Common myeloid progenitor, CD34-positive (primary cell): ENCODE measurements at places on chromosomes 3 and 15.

DNA sequence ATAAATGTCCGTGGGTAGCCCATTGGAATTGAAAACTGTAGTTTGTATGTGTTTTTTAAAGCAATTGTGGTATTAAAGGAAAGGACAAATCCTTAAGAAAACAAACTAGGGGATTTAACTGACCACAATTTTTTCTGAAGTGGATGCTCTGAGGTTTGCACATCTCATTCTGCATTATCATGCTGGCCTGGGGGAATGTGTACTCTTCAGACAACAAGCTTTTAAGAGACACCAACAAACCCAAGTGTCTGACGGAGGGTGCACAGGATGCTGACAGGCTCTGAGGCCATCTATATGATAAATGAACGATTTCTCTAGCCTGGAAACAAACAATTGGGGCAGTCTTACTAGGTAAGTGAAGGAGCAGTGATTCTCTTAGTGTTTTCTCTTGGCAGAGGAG, 9.1 kb downstream of the LINS1 start:
- no peak for DNase-seq

DNA sequence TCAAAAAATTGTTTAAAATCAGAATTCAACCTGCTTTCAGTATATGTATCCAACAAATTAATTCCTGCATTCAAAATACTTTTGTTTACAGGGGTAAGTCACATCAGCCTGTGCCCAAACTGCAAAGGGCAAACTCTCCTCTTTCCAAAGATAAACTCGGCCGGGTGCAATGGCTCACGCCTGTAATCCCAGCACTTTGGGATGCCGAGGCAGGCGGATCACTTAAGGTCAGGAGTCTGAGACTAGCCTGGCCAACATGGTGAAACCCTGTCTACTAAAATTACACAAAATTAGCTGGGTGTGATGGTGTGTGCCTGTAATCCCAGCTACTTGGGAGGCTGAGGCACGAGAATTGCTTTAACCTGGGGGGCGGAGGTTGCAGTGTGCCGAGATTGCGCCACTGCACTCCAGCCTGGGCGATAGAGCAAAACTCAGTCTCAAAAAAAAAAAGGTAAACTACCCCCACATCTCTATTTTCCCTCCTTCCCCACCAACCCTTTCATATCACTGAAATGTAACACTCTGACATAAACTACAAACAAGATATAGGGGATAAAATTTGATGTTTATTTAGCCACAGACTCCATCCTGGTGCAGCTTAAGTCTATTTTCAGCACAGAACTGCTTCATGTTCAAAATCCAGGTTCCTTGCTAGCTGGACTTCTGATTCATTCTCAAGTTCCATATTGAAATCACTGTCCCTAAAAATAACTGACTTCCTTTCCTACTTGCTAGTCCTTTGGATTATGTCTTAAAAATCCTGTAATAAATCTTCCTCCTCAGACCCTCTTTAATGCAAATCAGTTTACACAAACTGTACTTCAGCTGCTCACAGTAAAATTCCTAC, 15.4 kb downstream of the UBP1 start:
- no peak for DNase-seq

GRCh38 chr15:90994059-90994416, 297 bp downstream of the PRC1 start:
- DNase-seq, result no peak

DNA sequence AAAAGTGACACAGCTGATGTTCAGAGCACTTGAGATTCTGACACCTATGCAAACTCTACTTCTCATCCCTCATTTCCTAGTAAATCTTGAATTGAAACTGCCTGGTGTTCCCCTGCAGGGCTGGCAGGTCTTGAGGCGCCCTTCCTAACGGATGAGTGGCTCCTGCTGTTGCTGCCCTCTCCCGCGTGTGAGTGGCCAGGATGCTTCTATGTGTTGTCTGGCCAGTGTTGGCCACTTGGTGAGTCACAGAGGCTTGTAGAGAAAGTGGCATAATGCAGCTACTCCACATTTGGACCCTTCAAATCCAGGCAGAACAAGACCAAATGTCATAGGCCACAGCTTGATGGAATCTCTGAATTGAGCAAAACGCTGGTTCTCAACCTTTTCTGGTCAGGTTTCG, 63.6 kb downstream of the MOBP start:
- no peak for DNase-seq

DNA sequence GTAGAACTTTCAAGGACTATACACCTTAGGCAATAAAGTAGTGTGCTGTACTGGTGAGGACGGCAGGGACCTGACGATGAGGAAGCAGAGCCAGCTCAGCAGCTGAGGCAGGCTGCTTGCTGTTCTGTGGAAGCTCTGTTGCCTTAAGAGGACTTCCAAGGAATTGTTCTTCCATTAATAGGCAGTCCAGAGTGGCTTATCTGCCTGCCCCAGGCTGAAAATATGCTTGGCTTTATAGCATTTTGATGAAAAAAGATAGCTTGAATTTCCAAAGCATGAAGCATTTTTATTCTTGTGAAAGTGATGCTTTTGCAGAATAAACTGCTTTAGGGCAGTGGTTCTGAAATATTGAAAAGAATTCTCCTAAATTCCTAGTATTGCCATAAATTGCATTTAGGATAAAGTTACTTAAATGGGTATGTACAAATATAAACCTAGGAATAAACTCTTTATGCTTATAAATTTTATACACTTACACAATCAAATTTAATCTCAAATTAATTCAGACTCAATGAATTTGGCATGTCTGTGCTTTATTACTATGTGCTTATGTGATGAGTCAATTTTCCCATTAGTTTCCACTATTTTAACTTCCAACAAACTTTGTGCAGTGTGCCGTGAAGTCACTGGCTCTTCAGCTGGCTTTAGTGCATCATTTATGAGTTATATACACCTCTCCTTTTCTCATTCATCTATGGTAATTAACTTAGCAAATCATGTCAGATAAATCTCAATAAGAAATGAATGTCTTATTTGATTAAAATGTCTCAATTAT, 231.0 kb upstream of the RASGRP1 start:
- DNase-seq, result no peak

GRCh38 chr15:53807501-53807900, 48.0 kb upstream of the WDR72 start:
- DNase-seq, result no peak

- DNase-seq, result no peak
Measured at GRCh38 chr3:181626036-181626435, 85.7 kb upstream of the SOX2 start.

DNA sequence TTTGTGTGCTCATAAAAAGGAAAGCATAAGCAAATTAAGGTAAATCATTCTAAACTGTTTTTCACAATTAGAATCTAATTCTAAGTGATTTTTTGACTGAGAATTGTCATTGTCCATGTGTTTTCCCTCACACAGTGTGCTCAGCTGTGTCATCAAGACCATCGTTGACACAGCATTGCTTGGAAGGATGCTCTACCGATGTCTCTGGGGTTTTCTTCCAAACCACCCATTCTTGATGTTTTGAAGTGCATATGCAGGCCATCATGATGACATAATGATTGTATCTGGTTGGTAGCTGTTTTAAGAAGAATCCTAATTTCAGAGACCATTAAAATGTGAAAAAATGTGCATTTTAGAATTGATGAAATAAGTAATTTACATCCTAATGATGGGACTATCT, 347.9 kb downstream of the RBMS3 start:
- DNase-seq, result no peak

DNA sequence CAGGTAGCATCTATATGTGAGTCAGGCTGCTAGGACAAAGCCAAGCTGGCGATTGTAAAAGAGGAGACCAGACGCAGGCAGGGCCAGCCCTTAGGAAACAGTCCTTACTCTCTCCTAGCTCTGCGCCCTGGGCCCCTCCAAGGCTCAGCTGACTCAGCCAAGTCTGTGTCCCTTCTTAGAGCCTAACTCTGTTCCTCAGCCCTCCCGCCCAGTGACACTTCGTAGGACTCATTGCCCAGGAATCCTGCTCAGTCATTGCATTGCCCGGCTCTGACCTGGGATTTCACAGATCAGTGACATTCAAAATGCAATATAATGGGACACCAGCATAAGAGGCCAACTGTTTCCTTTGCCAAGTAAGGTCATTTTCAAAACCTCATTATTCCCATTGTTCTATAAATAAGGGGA, 244.2 kb downstream of the TLE3 start:
- no peak for DNase-seq

- no peak for DNase-seq
Measured at GRCh38 chr3:76065964-76066363, 280.6 kb upstream of the ZNF717 start.

DNA sequence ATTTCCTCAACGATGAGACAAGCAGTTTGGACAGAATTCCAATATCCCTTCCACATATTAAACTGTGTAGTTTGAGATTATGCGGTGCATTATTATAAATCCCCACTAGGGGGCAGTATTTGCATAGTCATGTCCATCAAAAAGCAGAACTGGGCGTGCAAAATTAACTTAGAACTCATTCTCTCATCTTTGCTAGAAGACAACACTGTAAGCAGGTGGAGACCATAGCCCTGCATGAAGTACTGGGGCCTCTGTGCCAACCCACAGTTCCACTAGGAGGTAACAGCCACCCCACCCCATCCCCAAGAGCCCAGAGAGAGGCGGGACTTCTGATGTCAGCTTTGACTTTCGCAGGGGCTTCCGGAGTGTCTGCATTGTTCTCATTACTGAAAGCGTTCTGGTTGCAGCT, 106.6 kb upstream of the TMC3 start:
- peak; percentile 81 for DNase-seq

DNA sequence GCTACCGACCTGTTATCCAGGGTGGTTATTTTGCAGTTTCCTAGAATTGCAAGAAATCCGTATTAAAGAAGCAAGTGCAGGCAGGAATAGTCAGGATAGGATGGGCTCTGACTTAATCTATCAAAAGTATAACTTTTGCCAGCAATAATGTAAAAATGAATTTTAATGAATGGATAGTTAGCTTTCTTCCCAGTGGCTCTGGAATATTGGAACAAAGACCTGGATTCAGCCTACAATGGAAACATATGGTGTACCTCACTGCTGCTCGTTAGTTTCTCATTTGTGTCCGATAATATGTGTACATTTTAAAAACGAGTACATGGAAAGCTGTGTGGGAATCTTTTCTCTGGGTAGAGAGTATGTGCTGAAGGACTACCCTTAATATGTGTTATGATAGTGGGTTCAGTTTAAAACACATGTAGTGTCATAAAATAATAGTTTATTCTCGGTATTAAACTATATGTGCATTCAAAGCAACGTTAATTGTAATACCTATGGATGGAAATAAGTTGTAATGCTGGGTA, 805 bp downstream of the SERPINI1 start:
- DNase-seq, result no peak

- DNase-seq, result peak; percentile 2
Measured at GRCh38 chr3:64917914-64918453, 230.2 kb upstream of the ADAMTS9 start.

GRCh38 chr3:188046561-188047211, 107.3 kb upstream of the LPP start:
- DNase-seq, result no peak

DNA sequence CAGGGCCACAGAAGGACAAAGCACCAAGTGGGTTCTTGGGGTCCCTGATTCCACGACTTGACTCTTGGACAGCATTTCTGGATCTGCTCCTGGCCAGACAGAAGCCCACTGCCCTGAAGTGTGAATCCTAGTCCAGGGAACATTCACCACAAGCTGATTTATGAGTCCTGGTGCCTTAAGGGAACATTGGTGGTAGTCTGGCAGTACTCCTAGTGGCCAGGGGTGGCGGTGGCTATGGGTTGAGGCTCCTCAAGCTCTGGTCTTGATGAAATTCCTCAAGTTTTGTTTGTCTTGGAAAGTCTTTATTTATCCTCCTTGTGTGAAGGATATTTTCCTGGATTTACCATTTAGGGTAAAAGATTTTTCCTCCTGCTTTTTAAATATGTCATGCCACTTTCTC, 307.5 kb downstream of the PYDC2 start:
- no peak for DNase-seq

DNA sequence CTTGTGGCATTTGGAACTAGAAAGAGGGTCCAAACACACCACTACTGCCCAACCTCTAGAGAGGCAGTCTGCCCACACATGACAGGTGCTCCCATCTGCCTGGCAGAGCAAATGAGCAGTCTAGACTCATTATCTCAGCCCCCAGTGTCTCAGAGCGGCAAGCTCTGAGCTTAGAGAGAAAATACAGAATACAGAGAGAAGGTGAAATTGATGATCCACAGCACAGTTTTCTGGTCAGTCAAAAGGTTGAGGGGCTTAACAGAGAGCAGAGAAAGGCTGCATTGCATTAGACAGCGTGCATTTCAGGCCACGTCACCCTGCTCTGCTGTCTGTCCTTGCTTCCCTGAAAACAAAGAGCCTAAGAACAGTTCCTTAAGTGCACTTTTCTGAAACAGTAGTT, 135.1 kb downstream of the KCNMB2 start:
- no peak for DNase-seq

- no peak for DNase-seq
Measured at GRCh38 chr3:48413086-48413485, 16.8 kb downstream of the PLXNB1 start.

DNA sequence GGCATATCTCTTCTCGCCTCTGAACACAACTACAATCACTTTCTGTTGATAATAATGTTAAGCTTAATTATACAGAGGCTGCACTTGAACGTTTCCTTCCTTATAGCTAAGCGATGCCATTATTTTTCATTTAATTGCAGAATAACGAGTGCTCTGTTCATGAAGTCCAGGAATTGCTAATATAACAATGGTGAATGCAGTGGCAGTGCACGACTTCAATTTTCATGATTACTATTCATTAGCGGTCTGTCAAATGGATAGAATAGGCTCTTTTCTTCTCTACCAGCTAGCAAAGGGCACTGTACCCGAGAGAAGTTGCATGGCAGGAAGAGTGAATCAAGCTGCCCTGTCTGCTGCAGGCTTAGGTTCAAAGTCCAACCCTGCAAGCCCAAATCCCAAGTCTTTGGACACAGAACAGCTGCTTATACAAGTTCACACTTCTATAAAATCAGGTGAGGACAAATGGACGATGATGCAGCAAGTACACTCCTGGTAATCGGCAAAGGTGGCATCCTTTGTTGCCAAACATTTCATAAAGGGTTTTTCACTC, 75.6 kb downstream of the PDZRN3 start:
- DNase-seq, result no peak

DNA sequence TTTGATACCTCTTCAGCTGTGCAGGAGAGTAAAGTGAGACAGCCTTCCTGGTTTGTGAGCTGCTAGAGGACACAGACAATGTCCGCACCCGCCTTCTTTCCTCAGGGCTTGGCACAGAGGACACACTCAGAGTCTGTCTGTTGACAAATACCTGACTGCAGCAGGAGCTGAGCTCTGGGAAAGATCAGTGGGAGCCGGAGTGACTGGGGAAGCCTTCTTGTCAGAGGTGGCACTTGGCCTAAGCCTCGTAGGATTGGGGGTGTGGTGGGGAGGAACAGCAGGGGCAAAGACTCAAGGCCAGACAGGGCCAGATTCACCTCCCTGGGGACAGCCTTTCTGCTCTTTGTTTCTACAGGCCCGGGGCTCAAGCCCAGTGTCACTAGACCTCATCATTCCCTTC, 3.3 kb upstream of the IL17RC start:
- DNase-seq, result no peak

DNA sequence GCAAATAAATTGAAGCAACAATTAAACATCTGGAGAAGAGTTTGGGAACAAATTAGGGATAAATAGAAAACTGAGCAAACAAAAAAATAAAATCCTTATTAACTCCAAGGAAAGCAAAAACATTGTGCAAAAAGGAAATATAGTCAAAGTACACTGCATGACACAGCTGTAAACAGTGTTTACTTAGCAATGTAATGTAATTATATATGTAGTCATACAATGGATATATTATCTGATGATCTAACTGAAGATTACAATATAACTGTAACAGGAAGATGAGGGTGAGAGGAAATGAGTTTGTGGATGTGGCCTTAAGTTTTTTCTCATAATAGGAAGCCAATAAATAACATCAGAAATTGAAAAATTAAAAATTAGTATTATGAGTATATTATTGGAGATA, 42.5 kb downstream of the SCN10A start:
- DNase-seq, result no peak
